Glutamatergic neuron (in vitro differentiated cells): ENCODE measurements at places on chromosomes 12 and 14. TPM values are rescaled to one million over a fixed set of nuclear protein-coding genes. Genes with fewer than 3 reads are reported as not detected.

Gene MYF5
- not detected for total RNA-seq

Gene CEBPE
- total RNA-seq = not detected

Gene A2M
- 346 TPM for total RNA-seq

Gene BCAT1
- total RNA-seq = 401 TPM

Gene OR4K14
- total RNA-seq = not detected

Gene OR6C2
- total RNA-seq = not detected

Gene OR4K17
- not detected for total RNA-seq

Gene ITGA7
- 156 TPM for total RNA-seq
